ENCODE measurements at places on chromosomes 2 and 18. TPM values are rescaled to one million over a fixed set of nuclear protein-coding genes. Genes with fewer than 3 reads are reported as not detected.

- no peak for DNase-seq
Observed at GRCh38 chr18:32321826-32322225, 132.0 kb downstream of the MEP1B start.

- no peak for DNase-seq
Observed at GRCh38 chr2:234686088-234686890, 189.4 kb upstream of the ARL4C start.

DNA sequence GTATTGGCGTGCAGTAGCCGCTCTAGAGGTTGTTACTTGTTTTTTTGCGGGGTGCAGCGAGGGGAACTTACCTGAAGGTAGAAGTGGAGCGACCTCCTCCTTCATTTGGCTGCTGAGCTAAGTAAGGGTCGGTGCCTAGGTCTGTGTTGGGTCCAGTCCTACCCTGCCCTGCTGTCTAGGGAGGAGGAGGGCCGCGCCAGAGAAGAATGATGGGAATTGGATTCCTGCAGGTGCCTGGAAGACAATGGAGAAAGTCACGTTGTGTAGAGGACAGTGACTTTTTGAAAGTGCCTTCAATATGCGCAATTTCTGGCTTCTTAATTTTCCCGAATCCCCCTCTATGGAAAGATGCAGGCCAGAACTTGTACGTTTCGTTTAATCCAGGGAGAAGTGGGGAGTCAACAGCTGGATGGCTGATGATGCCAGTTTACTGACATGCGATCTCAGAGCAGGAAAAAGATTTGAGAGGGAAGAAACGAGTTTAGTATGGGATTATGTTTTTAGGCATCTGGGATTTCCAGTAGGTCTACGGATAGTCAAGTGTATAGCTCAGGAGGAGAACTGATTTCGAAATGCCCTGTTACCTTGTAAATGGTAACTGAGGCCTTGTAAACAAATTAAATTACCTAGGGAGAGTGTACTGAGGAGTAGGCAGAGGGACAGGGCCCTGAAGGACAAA lies 653 bp downstream of the MRPS9 start:
- no peak for DNase-seq

DNA sequence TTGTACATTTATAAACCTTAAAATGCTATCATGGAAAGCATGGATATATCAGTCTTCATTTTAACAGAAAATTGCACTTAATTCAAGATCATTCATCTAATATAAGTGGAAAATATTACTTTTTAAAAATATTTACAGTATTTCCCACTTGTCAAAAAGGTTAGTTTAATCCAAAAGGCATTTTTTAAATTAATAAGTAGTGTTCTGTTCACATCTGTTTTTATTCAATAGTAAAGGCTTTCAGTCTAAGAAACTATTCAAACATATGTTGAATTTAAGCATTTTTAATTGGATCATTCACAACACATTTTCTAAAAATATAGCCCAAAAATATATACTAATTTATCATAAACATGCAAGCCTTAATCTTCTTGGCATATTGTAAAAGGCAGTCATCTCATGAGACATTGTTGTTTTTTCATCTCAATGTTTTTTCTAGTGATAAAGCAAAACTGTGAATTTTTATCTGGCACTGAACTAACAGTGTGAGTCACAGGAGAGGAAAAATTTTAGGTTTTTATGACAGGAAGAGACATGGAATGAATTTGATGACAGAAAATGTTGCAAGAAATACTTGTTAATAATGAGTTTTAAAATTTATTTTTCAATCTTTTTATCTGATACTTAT lies 1642.5 kb upstream of the TMEFF2 start:
- DNase-seq = no peak

The UGT1A3 gene
- not detected for total RNA-seq

The PAX8 gene
- total RNA-seq = 2.3 TPM

The STK17B gene
- 151 TPM for total RNA-seq

The IGFBP2 gene
- 39.1 TPM for total RNA-seq
